ENCODE measurements at places on chromosomes 7 and 10. TPM values are rescaled to one million over a fixed set of nuclear protein-coding genes. Genes with fewer than 3 reads are reported as not detected.

The FAM237B gene
- total RNA-seq: not detected

The DRGX gene
- total RNA-seq: not detected

The ADRB1 gene
- total RNA-seq: 0.10 TPM

The SPDYE1 gene
- total RNA-seq: 0.18 TPM

- no peak for DNase-seq
These were observed 4.7 kb downstream of the INTS1 start for GRCh38 chr7:1499367-1500029.

- DNase-seq: no peak
These were observed 84.4 kb upstream of the EFCAB10 start for GRCh38 chr7:105665684-105666083.

GRCh38 chr10:10722422-10722821, 295.2 kb upstream of the CELF2 start:
- no peak for DNase-seq

DNA sequence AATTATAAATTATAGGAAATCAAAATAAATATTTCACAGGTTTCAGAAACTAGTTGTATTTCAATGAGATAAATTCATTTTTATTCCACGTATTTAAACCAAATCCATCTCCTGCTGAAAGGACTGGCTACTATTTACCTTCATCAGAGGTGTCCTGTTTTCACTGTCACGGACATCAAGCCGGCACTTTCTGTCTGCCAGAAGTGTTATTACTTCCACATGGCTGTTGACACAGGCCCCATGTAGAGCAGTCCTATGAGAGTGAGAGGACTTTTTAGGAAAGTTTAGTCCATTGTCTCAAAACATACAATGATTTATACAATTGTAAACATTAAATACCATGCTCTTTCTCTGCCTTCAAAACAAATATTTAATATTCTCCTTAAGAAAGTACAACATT, 100.4 kb upstream of the ACBD5 start:
- no peak for DNase-seq

DNA sequence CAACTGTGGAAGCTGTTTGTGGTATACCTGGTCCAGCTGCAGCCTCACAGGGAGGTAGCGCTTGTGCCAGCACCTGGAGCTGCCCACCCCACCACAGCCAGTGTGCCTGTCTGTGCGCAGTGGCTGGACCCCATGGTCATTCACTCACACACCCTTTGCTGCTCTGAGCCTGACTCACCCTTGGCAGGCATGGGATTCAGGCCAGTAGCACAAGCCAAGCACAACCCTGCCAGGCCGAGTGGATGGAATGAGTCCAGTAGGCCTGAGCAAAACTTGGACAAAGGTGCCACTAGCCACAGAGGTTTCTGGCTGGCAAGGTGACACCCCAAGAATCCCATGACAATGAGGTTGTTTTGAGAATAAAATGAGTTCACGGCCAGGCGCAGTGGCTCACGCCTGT, 19.0 kb downstream of the RBM48 start:
- DNase-seq: no peak

- no peak for DNase-seq
These were observed 31.3 kb downstream of the RABGEF1 start for GRCh38 chr7:66771795-66772194.

GRCh38 chr10:2986391-2986801, 81.0 kb upstream of the PFKP start:
- DNase-seq: no peak
